A549 treated with DMSO at 1 μM for 4 hours (cell line): ENCODE measurements at places on chromosomes 3 and 15. TPM values are rescaled to one million over a fixed set of nuclear protein-coding genes. Genes with fewer than 3 reads are reported as not detected.

The PLXND1 gene
- total RNA-seq: 74.4 to 95.3 TPM (median 86.1 TPM) in 5 replicates

The MAP6D1 gene
- total RNA-seq: 3.6 to 6.0 TPM (median 5.9 TPM) in 5 replicates

The GOLGA8F gene
- not detected in 5 replicates for total RNA-seq

The ARNT2 gene
- total RNA-seq: 16.8 to 20.6 TPM (median 18.4 TPM) in 5 replicates

The MRPS11 gene
- 104 to 121 TPM (median 118 TPM) in 5 replicates for total RNA-seq

The CFAP91 gene
- 0.20 to 0.41 TPM (median 0.32 TPM) in 4 of 5 replicates, not detected in the other for total RNA-seq

The FGF12 gene
- total RNA-seq: 0.38 to 0.97 TPM (median 0.63 TPM) in 5 replicates

The KY gene
- 0.07 to 0.14 TPM (median 0.09 TPM) in 3 of 5 replicates, not detected in the others for total RNA-seq

The PARP9 gene
- 4.9 to 7.0 TPM (median 5.5 TPM) in 5 replicates for total RNA-seq

The EPHA6 gene
- total RNA-seq: 0.09 to 0.20 TPM (median 0.11 TPM) in 5 replicates

The XCR1 gene
- not detected in 5 replicates for total RNA-seq

The DNAH1 gene
- total RNA-seq: 0.72 to 1.1 TPM (median 0.85 TPM) in 5 replicates
